ENCODE measurements at places on chromosomes 1 and 21. TPM values are rescaled to one million over a fixed set of nuclear protein-coding genes. Genes with fewer than 3 reads are reported as not detected.

The SYNC gene
- total RNA-seq: 60.0 TPM

The RPTN gene
- not detected for total RNA-seq

The CDC20 gene
- total RNA-seq: 1.7 TPM

The AHCTF1 gene
- 31.7 TPM for total RNA-seq

The METTL18 gene
- total RNA-seq: 4.6 TPM

The AADACL3 gene
- total RNA-seq: not detected

The SDC3 gene
- 63.2 TPM for total RNA-seq

The COL11A1 gene
- 0.14 TPM for total RNA-seq

The CELA3B gene
- total RNA-seq: not detected

The SERTAD4 gene
- 0.67 TPM for total RNA-seq

The S100B gene
- not detected for total RNA-seq

The AMY2A gene
- total RNA-seq: not detected

The ABCD3 gene
- 47.1 TPM for total RNA-seq

The KLF18 gene
- total RNA-seq: not detected

The SPRR4 gene
- not detected for total RNA-seq

- no peak for DNase-seq
Measured at GRCh38 chr1:41614818-41615217, 130.3 kb upstream of the EDN2 start.

- no peak for DNase-seq
Measured at GRCh38 chr1:109292364-109292763, 9.4 kb upstream of the PSRC1 start.

DNA sequence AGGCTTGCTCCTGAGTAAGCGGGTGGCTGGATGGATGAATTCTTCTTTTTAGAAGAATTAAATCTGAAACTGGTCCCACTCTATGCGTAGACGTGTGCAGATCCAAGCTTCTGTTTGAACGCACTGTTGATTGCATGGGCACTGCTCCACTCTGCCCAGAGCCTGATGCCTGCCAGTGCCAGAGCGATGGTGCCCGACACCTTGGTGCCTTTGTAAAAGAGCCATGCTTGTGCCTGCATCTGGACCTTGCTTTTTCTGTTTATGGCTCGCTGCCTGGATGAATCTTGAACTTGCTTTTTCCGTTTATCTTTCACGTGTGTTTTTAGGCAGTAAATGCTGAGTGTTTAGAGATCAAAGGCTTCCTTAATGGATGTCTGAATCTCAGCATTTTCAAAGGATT is 15.0 kb upstream of the PWP2 start:
- no peak for DNase-seq

GRCh38 chr1:114299331-114299975 is 145.8 kb upstream of the SYT6 start:
- no peak for DNase-seq

- no peak for DNase-seq
Measured at GRCh38 chr1:155010211-155010918, 7.8 kb downstream of the ZBTB7B start.

DNA sequence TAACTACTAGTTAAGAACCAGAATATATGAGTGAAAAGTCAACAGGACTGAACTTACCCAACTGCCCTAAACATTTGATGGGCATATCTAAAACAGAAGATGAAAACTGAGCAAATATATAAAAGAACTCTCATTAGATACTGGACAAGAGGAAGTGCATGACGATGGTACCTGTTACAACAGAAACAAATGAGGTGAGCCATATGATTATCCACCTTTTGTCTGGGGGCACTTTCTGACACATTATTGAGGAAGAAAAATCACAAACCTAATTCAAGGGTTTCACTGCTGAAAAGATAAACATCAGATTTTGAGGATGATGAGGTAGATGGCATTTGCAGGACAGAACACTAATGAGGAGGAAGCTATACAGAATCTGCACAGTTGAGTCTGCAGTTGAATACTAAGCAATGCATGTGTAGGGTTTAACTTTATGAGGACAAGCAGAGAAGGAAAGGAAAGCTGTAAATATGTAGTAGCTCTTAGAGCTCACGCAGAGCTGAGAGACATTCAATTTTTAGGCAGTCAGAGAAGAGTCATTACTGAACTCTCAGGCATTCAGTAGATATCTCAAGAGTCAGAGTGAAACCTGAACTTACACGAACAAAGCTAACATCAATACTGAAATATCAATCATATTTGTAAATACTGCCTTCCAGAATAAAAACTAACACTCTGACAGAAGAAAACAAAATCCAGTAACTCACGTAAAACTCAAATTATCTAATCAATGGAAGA is 262.1 kb downstream of the AKT3 start:
- DNase-seq: no peak

- DNase-seq: no peak
Measured at GRCh38 chr1:24966121-24966723, 36.1 kb upstream of the RUNX3 start.

GRCh38 chr21:40395732-40396131 is 451.2 kb downstream of the DSCAM start:
- DNase-seq: no peak

- DNase-seq: peak; percentile 83
Measured at GRCh38 chr21:30329203-30329875, 8.2 kb downstream of the KRTAP27-1 start.

- DNase-seq: no peak
Measured at GRCh38 chr1:82931006-82931405, 1067.9 kb downstream of the TTLL7 start.

GRCh38 chr1:230891413-230891812 is 23.1 kb upstream of the C1orf198 start:
- DNase-seq: peak; percentile 57

GRCh38 chr1:20379075-20379474 is 88.4 kb downstream of the VWA5B1 start:
- no peak for DNase-seq

DNA sequence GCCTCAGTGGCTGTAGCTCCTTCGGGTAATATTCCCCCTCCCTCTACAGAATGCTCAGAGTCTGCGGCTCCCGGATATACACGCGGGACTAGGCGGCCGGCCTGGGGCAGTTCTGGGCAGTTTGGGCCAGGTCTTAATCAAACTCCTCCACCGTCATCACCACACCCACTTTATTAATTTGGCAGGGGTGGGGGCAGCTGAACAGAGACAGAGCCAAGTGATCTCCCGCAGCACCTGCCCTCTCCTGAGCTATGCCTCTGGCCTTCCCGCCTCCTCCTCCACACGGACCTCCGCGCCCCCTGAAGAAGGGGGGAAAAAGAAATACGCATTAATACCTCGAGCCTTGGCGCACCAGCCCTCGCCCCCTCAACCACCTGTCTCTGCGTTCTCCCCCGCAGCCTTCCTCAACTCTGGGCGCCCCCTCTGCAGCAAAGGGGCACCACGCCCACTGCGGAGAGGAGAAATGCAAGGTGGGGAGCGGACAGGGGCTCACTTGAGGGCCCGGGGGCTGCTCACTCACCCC is 42.6 kb downstream of the CD34 start:
- DNase-seq: peak; percentile 63

DNA sequence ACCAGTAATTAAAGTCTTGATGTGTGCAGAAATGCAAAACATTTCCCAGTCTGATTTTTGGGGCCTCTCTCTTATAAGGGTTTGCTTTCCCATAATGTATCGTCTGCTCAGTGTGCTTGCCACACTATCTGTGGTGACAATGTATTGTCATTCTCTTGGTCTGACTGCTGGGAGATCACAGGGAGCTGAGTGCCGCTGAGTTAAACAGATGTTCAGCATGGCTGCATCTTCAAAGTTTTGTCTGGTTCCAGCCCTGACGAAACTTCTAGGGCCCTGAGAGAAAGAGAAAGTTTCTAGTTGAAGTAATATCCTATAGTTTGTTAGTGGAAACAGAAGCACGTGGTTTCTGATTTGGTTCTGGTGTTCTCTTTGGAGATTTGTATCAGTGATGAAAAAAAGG is 42.6 kb downstream of the DNM3 start:
- DNase-seq: no peak

DNA sequence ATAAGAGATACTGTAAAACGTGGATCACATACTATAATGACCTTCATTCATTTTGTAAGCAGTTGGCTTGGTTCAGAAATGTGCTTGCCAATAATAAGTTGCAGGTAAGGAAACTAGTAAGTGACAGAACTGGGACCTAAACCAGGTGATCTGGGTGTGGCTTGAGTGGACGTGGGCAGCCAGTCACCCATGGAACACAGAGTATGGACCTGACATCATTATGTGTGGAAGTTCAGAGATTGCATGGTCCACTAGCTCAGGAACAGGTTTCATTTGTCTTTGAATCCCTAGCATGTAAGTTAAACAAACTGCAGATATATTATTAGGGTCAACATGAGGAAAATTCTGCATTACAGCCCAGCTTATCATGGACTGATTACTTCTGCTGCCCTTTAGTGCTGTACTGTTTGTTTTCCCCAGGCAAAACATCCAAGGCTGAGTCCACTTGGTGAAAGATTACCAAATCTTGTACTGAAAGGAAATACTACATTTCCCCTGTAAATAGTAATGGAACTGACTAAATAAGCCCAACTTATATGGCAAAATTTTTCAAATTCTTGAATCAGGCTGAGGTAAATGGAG is 327.3 kb upstream of the SGIP1 start:
- DNase-seq: no peak

GRCh38 chr1:21648791-21649190 is 20.4 kb downstream of the RAP1GAP start:
- no peak for DNase-seq

GRCh38 chr21:37414292-37415253 is 48.0 kb downstream of the DYRK1A start:
- DNase-seq: no peak

DNA sequence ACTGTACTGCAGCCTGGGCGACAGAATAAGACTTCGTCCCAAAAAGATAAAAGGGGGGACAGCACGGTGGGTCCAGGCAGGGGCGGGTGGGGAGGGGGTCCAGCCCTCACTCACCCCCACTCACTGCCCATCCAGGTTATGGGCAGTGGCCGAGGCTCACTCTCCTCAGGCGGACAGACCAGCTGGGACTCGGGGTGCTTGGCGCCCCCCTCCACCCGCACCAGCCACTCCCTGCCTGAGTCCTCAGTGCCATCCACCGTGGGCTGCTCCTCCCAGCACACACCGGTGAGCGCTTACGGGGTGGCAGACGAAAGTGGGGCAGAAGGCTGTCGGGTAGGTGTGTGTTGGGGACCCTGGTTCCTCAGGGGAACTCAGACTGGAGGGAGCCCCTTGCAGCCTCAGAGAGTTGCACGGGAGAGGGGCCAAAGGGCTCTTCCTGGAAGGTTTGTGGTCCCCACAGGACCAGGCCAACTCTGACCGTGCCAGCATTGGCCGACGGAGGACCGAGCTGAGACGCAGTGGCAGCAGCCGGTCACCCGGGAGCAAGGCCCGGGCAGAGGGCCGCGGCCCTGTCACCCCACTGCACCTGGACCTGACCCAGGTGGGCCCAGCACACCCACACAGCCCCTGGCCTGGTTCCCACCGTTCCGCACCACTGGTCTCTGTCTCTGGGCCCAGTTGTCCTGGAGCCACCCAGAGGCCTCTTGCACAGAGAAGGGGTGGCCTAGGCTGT is 6.6 kb downstream of the PLEKHN1 start:
- no peak for DNase-seq

DNA sequence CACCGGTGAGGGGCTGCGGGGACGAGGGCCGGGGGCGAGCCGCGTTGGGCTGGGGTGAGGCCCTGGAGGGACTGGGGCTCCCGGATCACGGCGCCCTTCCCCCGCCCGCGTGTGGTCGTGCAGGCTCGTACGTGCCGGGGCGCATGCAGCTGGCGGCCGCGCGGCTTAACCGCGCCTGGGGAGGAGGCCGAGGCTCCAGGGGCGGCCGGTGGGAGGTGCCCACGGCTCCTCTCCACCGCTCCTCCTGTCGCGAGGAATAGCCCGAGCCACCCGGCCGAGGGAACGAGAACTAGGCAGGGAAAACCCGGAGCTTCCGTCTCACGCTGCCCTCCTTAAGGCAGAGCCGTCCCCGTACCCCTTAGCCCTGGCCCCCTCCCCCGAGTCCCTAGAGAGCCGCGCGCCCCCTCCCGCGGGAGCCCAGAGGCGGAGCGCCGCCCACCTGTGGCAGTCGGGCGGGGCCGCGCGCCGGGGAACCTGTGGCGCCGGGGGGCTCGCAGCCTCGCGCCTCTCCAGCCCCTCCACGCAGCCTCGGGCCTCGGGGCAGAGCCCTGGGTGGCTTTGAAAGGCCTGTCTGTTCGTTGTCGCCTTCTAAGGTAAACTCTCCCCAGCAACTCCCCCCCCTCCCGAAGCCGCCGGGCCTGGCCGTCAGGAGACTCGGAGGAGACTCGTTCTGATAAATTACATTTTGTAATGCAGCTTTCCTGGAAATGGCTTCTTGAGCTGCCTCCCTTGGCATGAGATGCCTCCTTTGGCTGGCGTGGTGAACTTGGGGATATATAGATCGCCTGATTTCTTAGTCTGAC is 746 bp downstream of the AK4 start:
- DNase-seq: peak; percentile 63

- DNase-seq: no peak
Measured at GRCh38 chr1:48016515-48016914, 19.3 kb upstream of the TRABD2B start.

DNA sequence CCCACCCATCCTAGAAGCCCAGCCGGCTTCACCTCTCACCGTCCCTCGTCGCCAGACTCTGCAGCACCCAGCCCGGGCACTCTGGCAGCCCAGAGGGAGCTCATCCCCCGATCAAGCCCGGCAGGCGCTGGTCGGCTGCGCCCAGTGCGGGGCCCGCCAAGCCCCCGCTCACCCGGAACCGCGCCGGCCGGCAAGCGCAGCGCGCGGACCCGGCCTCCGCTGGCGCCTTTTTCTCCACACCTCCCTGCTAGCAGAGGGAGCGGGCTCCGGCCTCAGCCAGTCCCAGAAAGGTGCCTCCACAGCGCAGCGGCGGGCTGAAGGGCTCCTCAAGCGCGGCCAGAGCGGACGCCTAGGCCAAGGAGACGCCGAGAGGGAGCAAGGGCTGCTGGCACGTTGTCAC is 2023.3 kb downstream of the NCAM2 start:
- DNase-seq: no peak

Measured in mammary epithelial cell (primary cell).